Endothelial cell of umbilical vein (primary cell): ENCODE measurements at places on chromosomes 3 and 15. TPM values are rescaled to one million over a fixed set of nuclear protein-coding genes. Genes with fewer than 3 reads are reported as not detected.
A peak's percentile ranks its signal among the peaks of the same experiment; 100 is the strongest.

ZCWPW2 gene
- 0.40 TPM in 1 of 2 replicates, not detected in the other for total RNA-seq

FGF7 gene
- total RNA-seq, result not detected in 2 replicates

GOLGA8Q gene
- total RNA-seq, result 1.1 and 1.4 TPM in 2 replicates

LYZL4 gene
- total RNA-seq, result not detected in 2 replicates

GRCh38 chr15:23854203-23854911 lies 167.3 kb upstream of the NDN start:
- DNase-seq, result no peak

GRCh38 chr3:169662132-169662842 lies 1.2 kb downstream of the MECOM start:
- peak; percentile 84 for DNase-seq

DNA sequence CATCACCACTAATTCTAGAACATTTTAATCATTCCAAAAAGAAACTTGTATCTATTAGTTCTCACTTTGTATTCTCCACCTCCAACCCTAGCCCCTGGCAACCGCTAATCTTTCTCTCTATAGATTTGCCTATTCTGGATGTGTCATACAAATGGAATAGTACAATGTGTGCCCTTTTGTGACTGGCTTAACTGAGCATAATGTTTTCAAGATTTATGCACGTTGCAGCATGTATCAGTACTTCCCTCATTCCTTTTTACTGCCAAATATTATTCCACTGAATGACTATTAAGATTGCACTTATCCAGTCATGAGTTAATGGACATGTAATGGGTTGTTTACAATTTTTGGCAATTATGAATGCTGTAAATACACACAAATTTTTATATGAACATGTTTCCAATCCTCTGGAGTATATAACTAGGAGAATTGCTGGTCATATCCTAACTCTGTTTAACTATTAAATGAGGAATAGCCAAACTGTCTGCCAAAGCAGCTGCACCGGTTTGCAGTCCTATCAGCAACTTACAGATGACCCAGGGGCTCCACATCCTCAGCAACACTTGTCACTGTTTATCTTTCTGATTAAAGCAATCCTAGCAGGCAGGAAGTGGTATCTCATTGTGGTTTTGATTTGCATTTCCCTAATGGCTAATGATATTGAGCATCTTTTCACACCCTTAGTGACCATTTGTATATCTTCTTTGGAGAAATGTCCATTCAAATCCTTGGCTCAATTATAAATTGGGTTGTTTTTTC lies 42.9 kb downstream of the DCUN1D1 start:
- DNase-seq, result peak; percentile 13

- DNase-seq, result peak; percentile 17
These were observed 33.5 kb upstream of the SPATA12 start for GRCh38 chr3:57026944-57027343.

DNA sequence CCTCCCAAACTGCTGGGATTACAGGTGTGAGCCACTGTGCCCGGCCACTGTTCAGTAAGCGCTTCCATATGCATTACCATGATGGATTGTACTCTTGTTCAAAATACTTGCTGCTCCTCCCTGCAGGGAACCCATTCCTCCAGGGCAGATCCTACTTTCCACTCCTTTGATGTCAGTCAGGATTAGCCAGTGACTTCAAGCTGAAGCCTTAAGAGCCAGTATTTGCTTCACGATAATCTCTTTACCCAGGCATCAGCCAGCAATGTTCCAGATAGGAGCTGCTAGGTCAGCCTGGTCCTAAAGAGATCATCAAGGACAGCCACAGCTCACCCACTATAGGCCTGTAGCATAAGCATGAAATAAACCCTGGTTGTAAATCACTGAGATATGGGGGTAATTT lies 96.5 kb upstream of the UBE2E2 start:
- no peak for DNase-seq

GRCh38 chr3:50319894-50320625 lies 2.5 kb downstream of the HYAL2 start:
- peak; percentile 46 for DNase-seq

- no peak for DNase-seq
These were observed 72.1 kb upstream of the EPHB1 start for GRCh38 chr3:134722969-134723368.

- no peak for DNase-seq
These were observed 27.7 kb downstream of the CMSS1 start for GRCh38 chr3:99845331-99845730.
